ENCODE measurements at places on chromosomes 4 and X. TPM values are rescaled to one million over a fixed set of nuclear protein-coding genes. Genes with fewer than 3 reads are reported as not detected.

Gene OPN1MW3
- total RNA-seq, result not detected

Gene CYLC1
- total RNA-seq, result not detected

- DNase-seq, result no peak
Observed at GRCh38 chr4:153850533-153851280, 61.8 kb upstream of the SFRP2 start.

Gene HTR2C
- total RNA-seq, result not detected
